ENCODE measurements at places on chromosomes 11 and 22.

DNA sequence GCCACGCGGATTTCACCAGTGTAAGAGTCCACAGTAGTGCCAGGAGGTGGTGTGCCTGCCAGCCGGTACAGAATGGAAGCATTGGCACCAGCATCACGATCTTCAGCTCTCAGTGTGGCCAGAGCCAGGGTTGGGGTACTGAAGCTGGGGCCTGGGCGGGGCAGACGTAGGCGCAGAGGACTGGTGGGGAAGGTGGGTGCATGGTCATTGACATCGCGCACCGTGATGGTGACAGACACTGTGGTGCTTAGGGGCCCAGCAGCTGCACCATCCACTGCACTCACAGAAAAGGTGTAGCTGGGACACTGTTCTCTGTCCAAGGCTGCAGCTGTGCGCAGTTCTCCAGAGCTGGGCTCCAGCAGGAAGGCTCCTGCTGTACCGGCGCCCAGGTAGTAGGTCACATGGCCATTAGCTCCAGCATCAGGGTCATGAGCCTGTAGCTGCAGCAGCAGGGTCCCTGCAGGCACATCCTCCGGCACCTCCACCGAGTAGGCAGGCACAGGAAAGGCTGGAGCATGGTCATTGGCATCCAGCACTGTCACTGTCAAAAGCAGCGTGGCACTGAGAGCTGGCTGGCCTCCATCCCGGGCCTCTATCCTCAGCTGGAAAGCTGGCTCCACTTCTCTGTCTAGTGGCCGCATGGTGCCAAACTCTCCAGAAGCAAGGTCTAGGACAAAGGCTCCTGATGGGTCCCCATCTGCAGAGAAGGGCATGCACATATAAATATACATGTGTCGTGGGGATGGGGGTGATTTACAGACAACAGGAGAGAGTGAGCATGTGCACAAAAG lies 7.9 kb upstream of the TPP1 start:
- DNase-seq = no peak

- DNase-seq = no peak
These were observed 42.2 kb downstream of the FAT3 start for GRCh38 chr11:92266806-92267205.

DNA sequence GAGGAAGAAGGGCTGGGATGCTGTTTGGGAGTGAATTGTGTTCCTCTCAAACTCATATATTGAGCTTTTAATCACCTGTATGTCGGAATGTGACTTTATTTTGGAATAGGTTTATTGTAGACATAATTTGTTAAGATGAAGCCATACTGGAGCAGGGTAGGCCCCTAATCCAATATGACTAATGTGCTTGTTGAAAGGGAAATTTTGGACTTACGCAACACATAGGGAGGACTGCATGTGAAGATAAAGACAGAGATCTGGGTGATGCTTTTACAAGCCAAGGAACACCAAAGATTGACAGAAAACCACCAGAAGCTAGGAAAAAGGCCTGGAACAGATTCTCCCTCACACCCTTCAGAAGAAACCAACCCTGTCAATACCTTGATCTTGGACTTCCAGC lies 43.2 kb upstream of the OVCH2 start:
- no peak for DNase-seq

DNA sequence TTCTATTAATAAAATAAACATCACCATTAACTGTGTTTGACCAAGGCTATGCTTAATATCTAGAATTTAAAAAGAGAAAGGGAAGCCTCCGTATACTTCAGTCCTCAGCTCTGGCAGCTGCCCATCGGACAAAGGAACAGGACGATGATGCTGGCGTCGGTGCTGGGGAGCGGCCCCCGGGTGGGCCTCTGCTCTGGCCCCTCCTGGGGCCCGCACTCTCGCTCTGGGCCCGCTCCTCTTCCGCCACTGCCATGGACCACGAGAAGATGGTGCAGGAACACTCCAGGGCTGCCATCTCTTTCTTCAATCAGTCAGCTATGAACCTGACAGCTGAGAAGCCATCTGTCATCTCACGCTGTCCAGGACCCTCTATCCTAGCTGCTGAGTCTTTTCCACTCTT lies 25.3 kb downstream of the PDHX start:
- DNase-seq = no peak

DNA sequence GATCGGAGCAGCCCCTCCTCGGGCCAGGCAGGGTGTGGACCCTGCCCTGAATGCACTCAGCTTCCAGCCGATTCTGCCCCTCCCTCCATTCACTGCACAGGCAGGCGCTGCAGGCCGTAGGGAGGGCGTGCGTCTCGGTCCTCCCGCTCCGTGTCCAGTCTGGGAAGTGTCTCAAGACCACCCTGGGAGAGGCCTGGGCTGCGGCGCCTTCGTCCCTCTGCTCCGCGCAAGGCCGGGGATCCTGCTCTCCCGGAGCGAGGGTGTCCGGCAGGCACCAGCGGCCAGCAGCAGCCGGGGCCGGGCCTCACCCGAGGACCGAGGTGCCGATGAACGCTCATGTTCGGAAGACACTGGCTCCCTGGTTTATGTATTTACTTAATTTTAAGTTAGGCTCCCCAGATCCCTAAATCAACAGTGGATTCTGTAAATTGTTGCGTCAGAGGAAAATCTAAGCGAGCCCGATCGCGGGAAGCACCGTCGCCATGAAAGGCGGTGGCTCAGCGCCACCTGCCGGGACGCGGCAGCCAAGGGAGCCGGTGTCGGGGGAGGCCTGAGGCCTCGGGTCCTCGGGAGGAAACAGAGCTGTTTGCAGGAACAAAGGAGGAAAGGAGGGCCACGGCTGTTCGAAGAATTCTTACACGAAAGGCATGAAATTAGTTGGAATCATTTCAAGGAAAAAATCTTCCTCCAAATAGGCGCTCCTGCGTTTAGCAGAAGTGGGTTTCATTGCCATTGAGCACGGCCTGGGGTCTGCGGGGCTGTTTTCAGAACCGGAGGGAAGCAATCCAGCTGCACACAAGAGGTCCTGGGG lies 195.3 kb downstream of the BRD1 start:
- no peak for DNase-seq

DNA sequence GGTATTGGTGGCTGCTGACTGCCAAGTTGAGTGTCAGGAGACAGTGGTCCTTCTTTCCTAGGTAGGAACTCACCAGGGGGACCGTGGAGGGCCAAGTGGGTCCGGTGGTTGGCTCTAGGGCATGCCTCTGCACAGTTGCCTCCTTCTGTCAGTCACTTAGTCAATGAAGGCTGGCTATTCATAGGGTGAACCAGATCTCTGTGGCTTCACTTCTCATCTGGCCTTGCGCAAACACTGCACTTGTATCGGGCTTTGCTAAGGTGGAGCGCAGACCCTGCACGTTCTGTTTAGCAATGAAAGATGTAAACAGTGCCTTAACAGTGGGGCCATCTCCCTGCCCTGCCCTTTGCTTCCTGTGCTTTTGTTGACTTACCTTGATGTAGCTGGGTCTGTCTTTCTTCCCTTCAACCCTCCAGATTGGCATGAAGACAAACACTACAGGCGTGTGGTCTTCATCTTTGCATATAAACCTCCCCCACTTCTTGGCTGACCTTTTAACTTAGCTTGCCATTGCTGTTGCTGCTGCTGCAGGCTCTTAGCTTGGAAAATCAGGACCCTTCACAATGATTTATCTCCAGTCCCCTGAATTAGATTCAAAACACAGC lies 6.7 kb upstream of the SORL1-AS1 start:
- DNase-seq = no peak

Data from HL-60 (cell line).